ENCODE measurements at places on chromosomes 2 and 18.

DNA sequence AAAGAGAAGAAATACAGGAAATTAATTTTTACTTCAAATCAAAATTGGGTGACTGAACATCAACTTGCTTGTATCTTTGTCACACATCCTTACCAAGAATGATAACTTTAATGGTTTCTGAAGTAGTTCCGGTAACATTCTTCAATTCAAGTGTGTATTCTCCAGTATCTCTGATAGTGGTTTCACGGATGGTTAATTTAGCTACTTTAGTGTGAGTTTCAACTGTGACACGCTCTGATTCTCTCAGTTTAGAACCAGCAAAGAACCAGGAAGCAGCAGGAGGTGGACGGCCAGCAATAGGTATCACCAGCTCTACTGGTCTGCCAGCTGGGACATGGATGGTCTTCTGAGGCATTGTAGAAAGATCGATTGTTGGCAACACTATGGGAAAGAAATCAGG lies 62.3 kb downstream of the PLEKHA3 start:
- DNase-seq, result no peak

DNA sequence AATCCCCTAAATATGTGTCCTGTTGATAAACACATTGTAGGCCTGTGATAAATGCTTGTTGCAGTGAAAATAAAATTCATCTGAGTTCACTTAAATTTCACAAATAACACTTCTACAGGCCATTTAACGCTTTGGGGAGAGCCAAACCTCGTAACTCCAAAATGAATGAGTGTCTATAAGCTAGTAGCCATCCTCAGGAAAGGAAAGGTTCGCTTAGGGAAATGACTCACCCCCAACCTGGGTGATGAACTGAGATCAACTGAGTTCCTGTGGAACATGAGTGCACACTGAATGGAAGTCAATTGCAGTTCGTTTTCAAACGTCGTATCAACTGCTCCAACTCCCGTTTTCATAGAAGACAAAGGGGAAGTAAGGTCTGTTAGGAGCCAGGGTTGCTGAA lies 527.6 kb upstream of the ID2 start:
- no peak for DNase-seq

- no peak for DNase-seq
These were observed 253.3 kb upstream of the TANK start for GRCh38 chr2:160906878-160907277.

- no peak for DNase-seq
These were observed 8.9 kb downstream of the EPC2 start for GRCh38 chr2:148653437-148653836.

DNA sequence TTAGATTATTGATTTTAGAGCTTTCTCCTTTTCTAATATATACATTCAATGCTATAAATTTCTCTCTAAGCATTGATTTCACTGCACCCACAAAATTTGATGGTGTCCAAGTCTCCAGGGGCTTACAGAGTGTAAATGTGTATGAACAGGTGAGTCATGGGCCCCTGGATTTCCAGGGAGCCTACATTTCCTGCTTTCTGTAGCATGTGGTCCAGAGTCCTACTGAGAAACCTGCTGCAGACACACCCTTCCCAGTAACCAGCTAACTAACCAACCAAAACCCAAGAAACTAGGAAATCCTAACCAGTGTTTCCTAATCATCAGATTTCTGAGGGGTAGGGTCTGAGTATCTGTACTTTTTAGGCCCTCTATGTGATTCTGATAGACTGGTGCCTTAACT lies 39.5 kb upstream of the TANC1 start:
- DNase-seq, result no peak

Measured in activated CD8-positive, alpha-beta T cell treated with anti-CD3 and anti-CD28 coated beads, Interleukin-2, amount 10 ng/mL, durations not matched to agents 7 days and 5 days (primary cell).